Stimulated activated CD4-positive, alpha-beta T cell treated with anti-CD3 and anti-CD28 coated beads, Interleukin-2, amount 100 ng/mL, for 48 hours (primary cell): ENCODE measurements at places on chromosomes 12 and 14.

- DNase-seq, result no peak
These were observed 383.3 kb upstream of the DDHD1 start for GRCh38 chr14:53536446-53536845.

GRCh38 chr12:46892887-46893286 lies 67.1 kb upstream of the SLC38A4 start:
- no peak for DNase-seq

- no peak for DNase-seq
These were observed 678 bp downstream of the INF2 start for GRCh38 chr14:104689881-104690711.

- DNase-seq, result no peak
These were observed 8.1 kb upstream of the USP30 start for GRCh38 chr12:109044241-109044640.

GRCh38 chr14:74077401-74077800 lies 6.9 kb downstream of the ALDH6A1 start:
- DNase-seq, result no peak

DNA sequence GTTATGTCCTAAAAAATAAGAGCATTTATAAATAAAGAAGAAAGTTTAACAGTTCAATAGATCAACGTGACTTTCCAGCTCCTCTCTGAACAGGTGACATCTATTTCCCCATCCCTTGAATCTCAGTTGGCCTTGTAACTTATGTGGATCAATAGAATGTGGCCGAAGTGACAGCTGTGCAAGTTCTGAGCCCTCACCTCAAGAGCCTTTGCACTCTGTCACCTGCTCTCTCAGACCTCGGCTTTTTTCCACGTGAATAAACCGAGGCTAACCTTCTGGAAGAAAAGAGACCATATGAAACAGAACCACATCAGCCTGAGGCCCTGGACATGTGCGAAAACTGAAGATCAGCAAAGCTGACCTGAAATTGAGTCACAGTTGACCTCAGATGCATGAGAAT lies 253.0 kb downstream of the DAD1 start:
- no peak for DNase-seq

DNA sequence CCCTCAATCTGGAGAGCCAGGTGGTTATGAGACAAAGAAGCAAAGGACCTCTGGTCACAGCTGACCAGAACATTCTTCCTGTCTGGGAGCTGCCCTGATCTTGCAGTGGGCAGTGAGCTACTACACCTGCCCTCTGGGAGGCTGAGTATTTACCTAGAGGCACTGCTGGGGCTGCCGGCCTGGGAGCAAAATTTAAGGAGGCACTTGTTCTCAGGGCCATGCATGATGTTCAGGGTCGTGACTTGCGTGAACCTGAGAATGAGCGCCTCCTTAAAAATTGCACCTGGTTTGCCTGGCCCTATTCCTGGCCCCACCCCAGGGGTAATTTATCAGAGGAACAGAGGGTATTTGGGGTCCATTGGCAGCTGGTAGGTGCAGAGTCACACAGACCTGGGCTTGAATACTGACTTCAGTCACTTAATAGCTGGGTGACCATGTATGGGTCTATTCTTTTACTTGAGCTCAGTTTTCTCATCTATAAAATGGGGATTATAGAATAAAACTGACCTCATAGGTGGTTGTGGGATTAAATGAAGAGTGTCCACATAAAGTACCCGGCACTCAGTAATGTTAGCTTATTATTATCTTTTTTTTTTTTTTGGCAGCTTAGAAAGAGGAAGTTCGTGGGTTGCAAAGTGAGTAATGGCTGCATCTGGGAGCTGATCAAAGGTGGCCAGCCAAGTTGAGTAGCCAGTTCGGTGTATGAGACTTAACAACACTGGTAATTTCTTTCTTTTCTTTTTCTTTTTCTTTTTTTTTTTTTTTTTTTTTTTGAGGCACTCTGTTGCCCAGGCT lies 107.4 kb upstream of the MED13L start:
- DNase-seq, result no peak

- no peak for DNase-seq
These were observed 1.5 kb upstream of the CLEC12A start for GRCh38 chr12:9969673-9970072.

DNA sequence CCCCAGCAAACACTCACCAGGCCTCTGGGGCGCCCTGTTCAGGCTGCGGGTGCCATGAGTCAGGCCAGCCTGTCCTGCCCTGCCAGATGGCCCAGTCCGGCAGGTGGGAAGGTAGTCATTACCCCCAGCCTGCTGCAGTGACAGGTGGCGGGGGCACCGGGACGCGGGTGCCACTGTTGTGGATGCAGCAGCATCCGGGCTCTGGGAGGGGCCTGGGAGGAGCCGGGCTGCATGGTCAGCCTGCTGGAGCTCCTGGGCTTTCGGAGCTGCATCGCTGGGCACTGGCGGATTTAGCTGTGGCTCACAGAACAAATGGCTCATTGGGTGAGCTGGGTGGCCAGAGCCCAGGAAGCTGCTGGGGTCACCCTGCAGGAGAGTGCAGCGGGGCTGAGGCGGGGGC lies 13.5 kb downstream of the CEP170B start:
- DNase-seq, result no peak

DNA sequence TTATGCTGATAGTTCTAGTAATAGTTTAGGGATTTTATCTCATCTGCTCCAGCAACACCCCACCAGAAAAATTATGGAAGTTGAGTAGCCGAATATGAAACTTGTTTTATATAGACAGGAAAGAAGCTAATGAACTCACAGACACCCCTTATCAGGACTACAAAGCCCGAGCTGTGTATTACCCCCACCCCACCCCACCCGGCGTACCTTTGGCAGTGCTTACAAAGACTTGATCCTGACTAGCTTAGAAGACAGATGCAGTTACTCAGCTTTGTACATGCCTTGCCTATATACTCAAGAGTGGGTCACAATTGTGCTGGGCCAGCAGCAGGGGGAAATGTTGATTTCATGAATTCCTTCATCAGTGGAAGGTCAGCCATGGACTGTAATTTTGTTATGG lies 22.4 kb downstream of the PROX2 start:
- no peak for DNase-seq

- no peak for DNase-seq
These were observed 152.7 kb downstream of the ANO2 start for GRCh38 chr12:5792343-5792742.

- DNase-seq, result no peak
These were observed 494 bp downstream of the TMTC3 start for GRCh38 chr12:88142610-88142991.

DNA sequence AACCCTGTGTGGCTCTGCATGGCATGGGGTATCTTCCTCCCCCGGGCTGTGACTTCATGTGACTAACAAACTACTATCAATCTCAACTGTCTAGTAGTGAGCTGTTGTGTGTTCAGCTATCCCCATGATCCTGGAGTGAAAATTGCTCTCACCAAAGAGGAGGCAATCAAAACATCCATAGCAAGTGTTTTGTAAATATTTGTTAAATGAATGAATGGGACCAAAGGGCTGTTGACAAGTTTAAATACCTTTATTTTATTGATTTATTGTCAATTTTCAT lies 138.1 kb upstream of the CPM start:
- no peak for DNase-seq

DNA sequence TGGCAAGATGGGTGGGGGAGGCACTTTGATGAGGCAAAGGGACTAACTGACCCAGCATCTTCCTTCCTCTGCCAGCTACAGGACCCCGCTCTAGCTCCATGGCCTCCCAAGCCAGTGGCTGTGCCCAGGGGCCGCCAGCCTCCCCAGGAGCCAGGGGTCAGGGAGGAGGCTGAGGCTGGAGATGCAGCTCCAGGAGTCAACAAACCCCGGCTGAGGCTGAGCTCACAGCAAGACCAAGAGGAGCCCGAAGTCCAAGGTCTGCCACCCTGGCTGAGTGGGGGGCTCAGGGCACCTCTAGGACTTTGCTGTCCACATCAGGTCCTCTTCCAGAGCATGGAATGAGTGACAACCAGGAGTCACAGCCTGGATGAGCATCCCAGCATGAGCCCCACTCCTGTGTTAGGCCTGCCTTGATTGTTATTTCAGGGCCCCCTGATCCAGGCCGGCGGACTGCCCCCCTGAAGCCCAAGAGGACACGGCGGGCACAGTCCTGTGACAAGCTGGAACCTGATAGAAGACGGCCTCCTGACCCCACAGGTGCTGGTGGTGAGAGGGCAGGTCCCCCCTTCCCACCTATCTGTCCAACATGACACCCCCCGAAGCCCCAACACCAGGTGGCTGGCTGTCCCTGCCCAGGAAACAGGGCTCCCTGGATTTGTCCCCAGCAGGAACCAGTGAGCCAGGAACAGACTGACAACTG lies 2.5 kb upstream of the CPNE6 start:
- DNase-seq, result no peak

DNA sequence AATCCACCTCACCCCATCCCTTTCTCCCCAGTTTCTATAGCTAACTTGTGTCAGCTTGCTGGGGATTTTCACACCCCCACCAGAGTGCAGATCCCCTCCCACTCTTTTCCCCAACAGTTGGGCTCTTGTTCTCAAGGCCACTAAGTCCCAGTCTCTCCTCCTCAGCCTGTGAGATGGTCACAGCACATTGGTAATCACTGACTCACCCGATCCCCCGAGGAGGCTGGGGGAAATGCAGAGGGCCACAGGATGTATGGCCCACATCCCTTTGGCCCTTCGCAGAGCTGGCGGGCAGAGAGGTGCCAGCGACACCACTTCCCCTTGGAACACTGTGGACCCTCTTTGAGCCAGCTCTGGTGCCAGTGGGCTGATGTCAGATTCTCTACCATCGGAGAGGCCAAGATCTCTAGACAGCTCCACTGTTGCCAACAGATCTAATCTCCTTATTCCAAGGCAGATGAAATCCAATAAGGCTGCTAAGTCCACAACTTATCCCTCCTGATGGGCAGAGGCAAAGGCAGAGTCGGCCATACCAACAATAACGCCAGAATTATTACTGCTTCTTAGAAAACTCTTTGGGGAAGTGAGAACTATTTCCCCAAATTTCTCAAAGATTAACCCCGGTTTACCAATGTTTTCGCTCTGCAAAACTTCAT lies 1.6 kb downstream of the FMNL3 start:
- peak; percentile 17 for DNase-seq

DNA sequence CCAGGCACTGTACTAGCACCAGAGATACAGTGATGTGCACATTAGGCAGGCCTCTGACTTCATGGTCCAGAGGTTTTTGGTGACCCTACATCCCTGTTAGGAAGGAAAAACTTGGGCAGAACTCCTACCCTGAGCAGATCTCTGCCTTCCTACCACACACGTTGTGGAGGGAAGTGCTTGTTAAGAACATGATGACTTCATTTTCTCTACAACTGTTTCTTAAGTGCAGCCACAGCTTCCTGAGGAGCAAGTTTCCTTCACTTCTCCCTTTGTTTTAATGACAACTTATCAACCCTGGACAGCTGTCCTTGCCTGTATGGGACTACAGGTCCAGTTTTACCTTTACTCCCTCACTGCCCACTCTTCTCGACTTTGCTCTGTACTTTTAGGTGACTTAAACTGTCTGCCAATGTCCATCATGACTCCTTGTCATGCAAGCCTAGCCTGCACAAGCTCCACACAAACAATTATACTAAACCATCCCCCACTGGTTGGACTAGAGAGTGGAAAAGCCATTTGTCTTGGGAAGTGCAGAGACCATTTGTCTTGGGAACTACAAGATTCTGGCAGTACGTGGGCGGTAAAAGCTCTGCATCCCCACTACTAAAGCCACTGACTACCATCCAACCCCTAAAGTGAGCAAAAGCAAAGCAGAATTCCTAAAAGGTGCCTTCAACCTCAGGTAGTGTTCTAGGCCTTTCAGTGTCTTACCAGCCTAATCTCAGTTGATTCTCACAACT lies 359.8 kb downstream of the EGLN3 start:
- DNase-seq, result no peak

GRCh38 chr12:52333321-52333720 lies 12.1 kb upstream of the KRT83 start:
- no peak for DNase-seq
